ENCODE measurements at places on chromosomes 2 and 18.

DNA sequence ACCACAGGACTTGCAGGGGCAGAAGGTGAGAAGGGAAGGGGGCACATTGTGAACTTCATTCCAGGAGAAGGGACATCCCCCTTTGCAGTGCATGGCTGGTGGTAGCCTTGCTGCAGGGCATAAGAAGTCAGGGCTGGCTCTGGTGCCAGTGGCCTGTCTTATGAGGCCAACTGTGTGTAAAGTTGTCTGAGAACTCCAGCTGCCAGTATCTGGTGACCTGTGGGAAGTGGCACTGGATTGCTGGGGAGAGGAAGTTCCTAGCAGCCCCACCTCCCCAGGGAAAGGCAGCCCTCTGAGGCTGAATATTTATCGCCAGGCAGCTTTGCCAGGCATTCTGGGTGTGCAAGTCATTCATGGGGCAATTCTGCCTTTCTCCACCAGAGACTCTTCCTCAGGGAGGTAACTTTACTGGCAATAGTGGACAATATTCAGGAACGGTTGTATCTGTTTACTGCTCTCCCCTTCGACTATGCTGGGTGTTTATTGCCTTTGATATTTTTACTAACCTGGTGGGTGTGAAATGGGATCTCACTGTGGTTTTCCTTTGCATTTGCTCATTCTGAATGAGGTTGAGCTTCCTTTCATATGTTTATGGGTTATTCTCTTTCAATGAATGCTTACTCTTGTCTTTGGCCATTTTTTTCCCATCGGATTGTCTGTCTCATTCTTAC, 12.3 kb downstream of the TRPM8 start:
- DNase-seq, result no peak

- DNase-seq, result no peak
Measured at GRCh38 chr2:187102381-187102780, 253.4 kb upstream of the ZSWIM2 start.

- DNase-seq, result no peak
Measured at GRCh38 chr2:64137996-64138395, 6.2 kb downstream of the PELI1 start.

DNA sequence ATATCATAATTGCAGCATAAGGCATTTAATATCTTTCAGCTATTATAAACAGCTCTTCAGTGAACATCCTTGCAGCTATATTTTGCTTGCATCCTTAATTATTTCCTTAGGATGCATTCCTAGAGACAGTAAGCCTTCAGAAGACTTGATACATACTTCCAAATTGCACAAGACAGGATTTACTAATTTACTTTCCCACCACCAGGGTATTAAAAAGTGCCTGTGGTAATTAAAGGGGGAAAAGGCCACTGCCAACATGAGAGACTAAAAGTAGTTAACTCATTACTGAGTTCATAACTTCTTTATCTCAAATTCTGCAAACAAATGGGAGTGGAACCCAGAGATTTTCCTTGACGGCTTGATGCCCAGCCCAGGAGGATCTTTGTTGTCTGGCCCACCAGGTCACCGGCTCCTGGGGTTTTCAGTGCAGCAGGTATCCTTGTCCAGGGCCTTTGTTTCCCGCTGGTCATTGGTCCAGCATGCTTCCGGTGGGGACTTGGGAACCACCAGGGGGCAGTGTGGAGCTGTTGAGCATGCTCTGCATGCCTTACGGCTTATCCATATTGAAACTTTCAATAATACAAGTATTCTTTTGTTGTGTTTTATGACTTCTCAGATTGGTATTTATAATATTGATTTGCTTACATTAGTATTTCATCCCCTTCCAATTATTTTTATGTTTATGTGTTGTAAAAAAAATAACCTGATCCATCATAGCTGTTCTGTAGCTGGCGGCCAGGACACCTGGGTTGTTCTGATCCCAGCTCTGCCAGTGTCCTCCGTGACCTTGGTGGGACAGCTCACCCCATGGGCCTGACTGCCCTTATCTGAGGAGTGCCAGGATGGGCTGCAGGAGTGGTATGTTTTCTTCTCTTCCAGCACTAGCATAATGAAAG, 61.4 kb downstream of the TGOLN2 start:
- peak; percentile 74 for DNase-seq

- no peak for DNase-seq
Measured at GRCh38 chr2:240245184-240245583, 104.7 kb upstream of the OTOS start.

GRCh38 chr2:172765662-172766061, 30.0 kb downstream of the RAPGEF4 start:
- DNase-seq, result no peak

DNA sequence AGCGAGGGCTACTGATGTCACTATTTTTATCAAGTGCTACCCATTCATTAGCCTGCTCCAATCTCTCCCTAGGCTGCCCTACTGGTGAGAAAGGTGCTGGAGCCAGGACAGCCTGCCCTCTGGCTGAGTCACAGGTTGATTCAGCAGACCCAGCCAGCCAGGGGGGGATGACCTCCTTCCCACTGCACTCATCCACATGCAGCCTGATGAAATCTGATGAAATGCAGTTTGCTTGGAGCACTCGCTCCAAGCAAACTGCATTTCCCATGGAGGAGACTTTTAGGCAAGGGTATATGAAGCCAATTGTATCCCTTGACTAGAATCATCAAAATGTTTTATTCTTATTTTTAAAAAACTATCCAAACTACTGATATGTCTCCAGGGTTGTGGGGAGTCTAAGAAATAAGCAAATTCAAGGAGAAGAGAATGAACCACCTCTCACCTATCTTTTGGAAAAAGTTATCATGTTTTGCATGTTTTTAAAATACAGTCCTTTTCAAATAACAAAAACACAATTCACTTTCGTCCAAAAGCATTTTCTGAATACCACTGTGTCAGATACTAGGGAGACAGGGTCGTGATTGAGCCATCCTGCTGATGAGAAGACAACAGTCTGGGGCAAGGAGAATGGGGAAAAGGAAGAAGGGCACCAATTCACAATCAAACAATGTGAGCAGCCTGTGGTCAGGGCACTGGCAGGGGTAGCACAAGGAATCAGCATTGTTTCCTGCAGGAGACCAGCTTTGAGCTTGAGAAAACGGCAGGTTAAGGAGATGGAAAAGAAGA, 128.3 kb downstream of the AFF3 start:
- DNase-seq, result no peak

DNA sequence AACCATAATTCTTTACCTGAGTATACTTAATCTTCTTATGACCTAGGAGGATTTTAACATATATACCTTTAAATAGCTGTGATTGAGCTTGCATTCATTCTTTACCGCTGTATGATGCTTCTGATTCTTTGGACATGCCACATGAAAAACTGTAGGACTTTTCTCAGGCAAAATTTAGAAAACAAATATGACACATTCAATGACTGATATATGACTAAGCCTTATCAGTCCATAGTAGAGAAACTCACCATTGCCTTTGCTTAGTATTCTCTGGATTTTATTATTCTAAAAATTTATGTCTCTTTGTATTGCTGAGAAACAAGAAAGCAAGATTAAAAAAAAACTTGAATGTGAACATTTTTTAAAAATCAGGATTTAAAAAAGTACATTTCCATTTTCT, 3.7 kb downstream of the FAM171B start:
- no peak for DNase-seq

- no peak for DNase-seq
Measured at GRCh38 chr2:11596801-11597200, 63.0 kb downstream of the GREB1 start.

- no peak for DNase-seq
Measured at GRCh38 chr18:25713103-25713502, 361.1 kb upstream of the ZNF521 start.

DNA sequence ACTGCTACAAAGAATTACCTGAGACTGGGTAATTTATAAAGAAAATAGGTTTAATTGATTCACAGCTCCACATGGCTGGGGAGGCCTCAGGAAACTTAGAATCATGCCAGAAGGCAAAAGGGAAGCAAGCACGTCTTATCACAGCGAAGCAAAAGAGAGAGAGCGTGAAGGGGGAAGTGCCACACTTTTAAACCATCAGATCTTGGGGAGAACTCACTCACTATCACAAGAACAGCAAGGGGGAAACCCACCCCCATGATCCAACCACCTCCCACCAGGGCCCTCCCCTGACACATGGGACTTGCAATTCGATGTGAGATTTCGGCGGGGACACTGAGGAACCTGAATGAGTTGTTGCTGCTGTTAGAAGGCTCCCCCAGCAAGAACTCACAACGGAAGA, 220.2 kb upstream of the PIEZO2 start:
- DNase-seq, result no peak

DNA sequence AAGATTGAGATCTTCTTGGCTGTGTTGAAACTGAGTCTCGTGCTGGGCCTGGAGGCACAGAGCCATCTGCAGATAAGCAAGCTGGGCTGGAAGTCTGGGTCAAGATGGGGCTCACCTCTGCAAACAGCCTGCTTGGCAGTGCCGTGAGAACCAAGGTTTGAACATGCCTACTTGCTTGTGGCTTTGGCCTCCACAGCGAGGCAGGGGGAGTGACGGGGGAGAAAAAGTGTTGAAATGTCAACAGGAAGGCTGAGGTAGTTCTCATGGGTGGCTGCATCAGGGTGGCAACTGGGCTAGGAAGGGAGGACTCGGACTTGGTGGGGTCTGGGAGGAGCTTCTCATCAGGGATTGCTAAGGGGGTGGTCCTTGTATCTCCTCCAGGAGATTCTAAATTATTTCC, 99.7 kb downstream of the THNSL2 start:
- no peak for DNase-seq

- DNase-seq, result no peak
Measured at GRCh38 chr2:235545339-235546150, 51.7 kb downstream of the AGAP1 start.

DNA sequence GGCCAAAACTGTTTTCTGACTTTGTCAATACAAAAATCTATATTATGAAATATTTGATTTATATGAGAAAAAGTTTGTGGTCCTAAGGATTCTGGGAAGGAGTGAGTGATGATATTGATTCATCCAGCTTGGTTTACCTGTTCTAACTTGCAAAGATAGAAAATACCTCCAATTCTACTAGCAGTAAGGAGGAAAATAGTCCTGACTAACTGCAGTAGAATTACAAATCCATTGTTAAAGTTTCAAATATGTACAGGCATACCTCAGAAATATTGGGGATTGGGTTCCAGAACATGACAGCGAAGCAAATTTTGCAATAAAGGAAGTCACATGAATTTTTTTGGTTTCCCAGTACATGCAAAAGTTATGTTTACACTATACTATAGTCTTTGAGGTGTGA, 158.8 kb upstream of the CYRIA start:
- no peak for DNase-seq

- DNase-seq, result no peak
Measured at GRCh38 chr2:112004253-112004645, 50.8 kb upstream of the TMEM87B start.

GRCh38 chr2:3571284-3571683, 3.8 kb upstream of the RPS7 start:
- DNase-seq, result no peak

DNA sequence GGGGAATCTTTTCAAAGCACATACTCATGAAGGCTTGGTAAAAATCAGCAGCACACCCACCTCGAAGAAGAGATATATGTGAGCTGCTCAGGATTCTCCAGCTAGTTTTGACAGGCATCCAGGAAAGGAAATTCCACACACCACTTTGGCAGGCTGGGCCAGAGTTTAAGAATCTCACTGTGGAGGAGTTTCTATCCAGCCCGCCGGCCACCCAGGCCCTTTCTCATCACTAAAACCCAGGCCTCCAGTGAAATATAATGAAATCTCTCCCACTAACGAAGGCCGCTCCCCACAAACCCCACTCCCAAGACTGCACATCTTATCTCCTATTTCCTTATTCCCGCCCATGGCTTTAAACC, 202.0 kb downstream of the GLI2 start:
- no peak for DNase-seq

DNA sequence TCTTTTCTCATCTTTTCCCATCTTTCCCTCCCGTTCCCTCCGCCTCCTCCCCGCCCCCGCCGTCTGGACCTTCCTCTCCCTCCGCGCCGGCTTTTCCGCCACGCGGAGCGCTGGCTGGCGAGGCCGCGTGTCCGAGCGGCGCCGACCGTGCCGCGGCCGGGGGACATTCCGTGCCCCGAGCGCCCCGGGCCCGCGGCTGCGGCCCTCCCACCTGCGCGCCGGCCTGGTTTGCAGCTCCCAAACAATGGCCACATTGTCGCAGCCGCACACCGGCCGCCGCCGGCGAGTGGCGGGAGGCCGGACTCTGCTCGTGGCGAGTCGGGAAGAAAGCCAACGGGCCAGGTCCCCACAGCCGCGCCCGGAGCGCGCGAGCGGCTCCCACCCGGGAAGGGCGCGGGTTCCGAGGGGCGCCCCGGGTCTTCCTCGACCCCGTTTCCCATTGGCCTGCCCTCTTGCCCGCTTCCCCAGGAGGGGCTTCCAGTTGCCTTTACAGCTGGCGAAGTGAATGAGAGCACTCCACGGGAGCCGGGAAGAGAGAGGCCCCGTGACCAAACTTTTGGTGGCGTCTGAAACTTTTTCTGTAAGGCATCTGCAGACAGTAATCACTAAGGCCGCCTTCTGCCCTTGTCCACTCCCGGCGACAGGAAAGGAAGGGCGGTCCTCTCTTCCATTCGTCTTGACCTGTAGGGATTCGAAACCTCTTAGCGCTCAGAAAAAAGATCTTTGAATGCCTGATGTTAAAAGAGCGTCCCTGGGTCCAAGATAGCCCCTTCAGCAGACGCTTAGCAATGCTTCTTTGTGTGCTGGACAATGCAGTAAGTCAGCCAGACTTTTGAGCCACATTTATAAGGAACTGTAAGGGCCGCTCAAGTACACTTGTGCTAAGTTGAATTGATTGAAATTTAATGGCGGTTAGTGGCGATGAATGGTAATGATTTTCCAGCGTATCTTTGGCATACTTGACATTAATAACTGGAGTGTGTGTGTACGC, 6.2 kb downstream of the GLI2 start:
- no peak for DNase-seq

GRCh38 chr2:216555274-216555673, 56.6 kb downstream of the RPL37A start:
- no peak for DNase-seq

DNA sequence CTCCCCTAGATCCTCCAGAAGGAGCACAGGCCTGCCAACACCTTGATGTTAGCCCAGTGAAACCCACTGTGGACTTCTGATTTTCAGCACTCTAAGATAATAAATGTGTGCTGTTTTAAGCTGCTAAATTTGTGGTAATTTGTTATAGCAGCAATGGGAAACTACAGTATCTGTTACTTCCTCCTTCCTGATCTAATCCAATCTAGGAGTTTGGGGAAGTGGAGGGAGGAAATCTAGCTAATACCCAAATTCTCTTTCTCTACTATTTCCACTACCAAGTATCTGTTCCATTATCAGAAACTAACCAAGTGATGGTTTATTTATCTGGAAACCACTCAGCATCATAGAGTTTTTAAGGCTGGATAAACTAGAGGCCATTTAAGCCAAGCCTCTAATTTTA, 64.9 kb downstream of the AFF3 start:
- DNase-seq, result no peak

- DNase-seq, result no peak
Measured at GRCh38 chr2:187552381-187552780, 1.9 kb downstream of the TFPI start.

GRCh38 chr2:96325884-96326255, 753 bp downstream of the ITPRIPL1 start:
- DNase-seq, result peak; percentile 28

GRCh38 chr2:128361376-128362131, 42.9 kb upstream of the HS6ST1 start:
- no peak for DNase-seq
